ENCODE measurements at places on chromosomes 12 and 14.

- no peak for DNase-seq
Observed at GRCh38 chr14:59882957-59883356, 12.4 kb upstream of the RTN1 start.

- peak; percentile 54 for DNase-seq
Observed at GRCh38 chr12:93366422-93366821, 11.3 kb upstream of the NUDT4 start.

DNA sequence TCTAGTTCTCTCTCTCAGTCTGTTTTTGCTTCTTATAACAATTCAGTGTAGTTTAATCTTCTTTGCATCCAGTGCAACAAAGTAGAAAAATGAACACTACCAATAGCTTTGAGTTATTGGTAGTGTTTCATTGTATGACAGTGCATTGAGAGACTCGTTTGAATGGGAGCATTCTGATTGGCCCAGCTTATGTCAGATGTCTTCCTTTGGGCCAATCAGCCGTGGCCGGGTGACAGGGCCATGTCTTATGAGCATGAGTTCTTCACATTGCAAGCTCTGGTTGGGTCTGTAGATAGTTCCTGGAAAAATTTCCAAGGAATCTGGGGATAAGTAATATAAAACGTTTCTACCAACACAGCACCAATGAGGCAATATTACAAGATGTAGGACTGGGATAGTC is 36.5 kb downstream of the GYS2 start:
- DNase-seq: no peak

- DNase-seq: no peak
Observed at GRCh38 chr12:14892726-14893505, 7.3 kb upstream of the MGP start.

DNA sequence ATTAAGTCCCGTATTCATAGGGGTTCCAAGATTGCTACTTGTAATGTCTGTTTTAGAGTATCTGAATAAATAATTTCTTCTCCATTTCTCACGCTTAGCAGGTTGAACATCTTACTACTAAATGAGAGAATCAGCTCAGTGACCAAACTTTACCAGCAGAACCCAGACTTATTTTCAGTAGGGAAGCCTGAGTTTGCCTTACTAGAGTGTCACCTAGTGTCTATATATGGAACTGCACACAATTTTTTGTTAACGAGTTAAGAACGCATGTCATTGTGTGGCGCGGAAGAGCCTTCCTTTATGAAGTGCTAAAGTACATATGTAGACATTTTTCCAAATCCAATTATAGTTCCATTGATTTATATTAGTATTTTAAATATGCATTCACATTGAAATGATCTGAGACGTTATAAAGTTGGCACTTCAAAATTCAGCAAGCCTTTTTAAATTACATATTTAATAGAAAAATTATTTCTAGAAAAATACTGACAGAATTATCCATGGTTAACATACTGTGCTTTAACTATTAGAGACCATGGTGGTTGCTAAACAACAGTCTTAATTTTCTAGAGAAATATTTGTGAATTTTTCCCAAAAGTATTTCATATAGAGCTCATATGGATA is 88.3 kb downstream of the RPS29 start:
- DNase-seq: peak; percentile 60

GRCh38 chr12:127620735-127621355 is 646.1 kb upstream of the TMEM132C start:
- DNase-seq: no peak

Measured in thymus (tissue), 14 donors.